ENCODE measurements at places on chromosomes 4 and X.

DNA sequence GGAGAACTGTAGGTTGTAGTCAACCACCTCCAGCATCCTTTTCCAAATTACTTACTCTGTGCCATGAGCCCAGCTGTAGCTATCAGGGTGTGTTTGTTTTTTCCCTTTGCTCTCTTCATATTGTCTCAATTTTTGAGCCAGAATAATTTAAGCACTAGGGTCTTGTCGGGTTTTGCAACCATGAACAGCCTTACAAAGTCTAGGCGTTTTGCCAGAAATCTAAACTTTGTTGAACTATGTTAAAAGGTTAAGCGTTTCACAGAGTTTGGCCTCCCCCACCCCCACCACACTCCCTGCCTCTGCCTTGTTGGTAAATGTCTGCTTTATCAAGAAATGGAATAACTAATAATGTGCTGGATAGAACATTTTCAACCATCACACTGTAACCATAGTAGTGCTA, 190.6 kb upstream of the TTC29 start:
- H3K27me3 ChIP-seq, result no peaks in the 10 kb centered on the region
- no peak for DNase-seq
- H3K4me1 ChIP-seq, result no peaks in the 10 kb centered on the region

- no peak overlapping the region for H3K27ac ChIP-seq
- H3K4me3 ChIP-seq, result no peak overlapping the region
- DNase-seq, result no peak
- no peaks in the 10 kb centered on the region for H3K4me1 ChIP-seq
- H3K27me3 ChIP-seq, result no peaks in the 10 kb centered on the region
- H3K36me3 ChIP-seq, result no peaks in the 10 kb centered on the region
Observed at GRCh38 chr4:181821039-181822004, 421.9 kb upstream of the TENM3 start.

- H3K36me3 ChIP-seq, result no peaks in the 10 kb centered on the region
- DNase-seq, result no peak
- H3K4me3 ChIP-seq, result no peak overlapping the region
- no peaks in the 10 kb centered on the region for H3K27me3 ChIP-seq
- H3K4me1 ChIP-seq, result no peaks in the 10 kb centered on the region
Observed at GRCh38 chrX:98548519-98548918, 1664.8 kb downstream of the RPA4 start.

- no peaks in the 10 kb centered on the region for H3K27me3 ChIP-seq
- H3K4me1 ChIP-seq, result no peaks in the 10 kb centered on the region
- no peak for DNase-seq
- H3K4me3 ChIP-seq, result no peak overlapping the region
- no peak overlapping the region for H3K27ac ChIP-seq
Observed at GRCh38 chr4:139869810-139870209, 204.2 kb downstream of the MGST2 start.

DNA sequence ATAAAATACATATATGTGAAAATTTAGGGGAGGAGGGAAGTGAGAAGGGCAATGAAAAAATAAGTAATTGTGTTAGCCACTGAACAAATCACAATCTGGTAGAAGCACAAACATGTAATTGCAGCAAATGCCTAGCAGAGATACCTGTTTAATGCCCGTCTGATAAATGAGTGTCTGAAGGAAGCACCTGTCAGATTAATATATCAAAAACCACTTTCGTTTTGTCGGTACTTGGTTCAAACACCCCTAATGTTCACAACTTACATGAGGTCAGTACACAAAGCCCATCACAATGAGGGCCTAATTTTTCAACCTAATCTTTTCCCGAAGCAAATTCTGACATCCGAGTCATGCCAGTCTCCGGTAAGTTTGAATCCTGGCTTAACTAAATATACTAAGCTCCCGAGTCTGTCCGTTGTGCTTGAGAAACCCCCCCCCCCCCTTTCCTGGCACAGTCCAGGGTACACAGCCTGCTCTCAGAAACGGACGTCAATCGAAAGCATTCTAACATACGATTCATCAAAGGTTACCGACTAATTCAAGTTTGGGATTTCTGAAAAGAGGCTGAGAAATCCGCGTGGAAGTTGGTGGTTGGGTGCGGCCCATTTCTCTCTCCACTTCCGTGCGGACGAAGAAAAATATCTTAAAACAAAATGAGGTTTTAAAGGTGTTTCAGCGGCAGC, 758 bp downstream of the SDAD1 start:
- DNase-seq, result no peak
- H3K27me3 ChIP-seq, result no peaks in the 10 kb centered on the region
- peak overlapping the region; percentile 51 for H3K27ac ChIP-seq
- H3K4me3 ChIP-seq, result peak overlapping the region; percentile 91
- peaks cover 25% of the 10 kb centered on the region for H3K4me1 ChIP-seq

GRCh38 chr4:42396752-42397634, at the start of gene SHISA3:
Gene SHISA3 (plus strand): TSS chr4:42397488. CDS start chr4:42398057, 569 bp downstream.
- H3K27me3 ChIP-seq, result peaks cover 2% of the 10 kb centered on the region
- peaks cover 29% of the 10 kb centered on the region for H3K4me1 ChIP-seq
- no peak within 1 kb of the TSS for H3K27ac ChIP-seq
- peak within 1 kb of the TSS; percentile 5 for H3K4me3 ChIP-seq
